NCI-H1105 treated with DMSO at 0.1 percent for 48 hours (cell line): ENCODE measurements at places on chromosomes 4 and X.

DNA sequence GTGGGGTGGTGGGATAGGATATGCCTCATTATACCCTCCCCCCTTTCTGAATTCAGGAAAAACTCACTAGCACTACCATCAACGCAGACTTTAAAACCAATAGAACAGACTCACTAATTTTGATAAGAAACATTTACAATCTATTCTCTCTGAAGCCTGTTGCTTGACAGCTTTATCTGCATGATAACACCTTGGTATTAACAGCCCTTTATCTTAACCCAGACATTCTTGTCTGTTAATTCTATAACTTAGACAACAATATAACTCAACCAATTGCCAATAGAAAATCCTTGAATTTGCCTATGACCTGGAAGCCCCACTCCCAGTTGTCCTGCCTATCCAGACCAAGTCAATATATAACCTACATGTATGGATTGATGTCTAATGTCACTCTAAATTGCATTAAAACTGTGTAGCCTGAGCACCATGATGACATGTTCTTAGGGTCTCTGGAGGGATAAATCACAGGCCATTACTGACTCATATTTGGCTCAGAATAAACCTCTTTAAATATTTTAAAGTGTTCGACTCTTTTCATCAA, 1.5 kb upstream of the UGT2A3 start:
- no peak for DNase-seq

GRCh38 chrX:143873343-143873742, 10.5 kb upstream of the UBE2NL start:
- DNase-seq = no peak

DNA sequence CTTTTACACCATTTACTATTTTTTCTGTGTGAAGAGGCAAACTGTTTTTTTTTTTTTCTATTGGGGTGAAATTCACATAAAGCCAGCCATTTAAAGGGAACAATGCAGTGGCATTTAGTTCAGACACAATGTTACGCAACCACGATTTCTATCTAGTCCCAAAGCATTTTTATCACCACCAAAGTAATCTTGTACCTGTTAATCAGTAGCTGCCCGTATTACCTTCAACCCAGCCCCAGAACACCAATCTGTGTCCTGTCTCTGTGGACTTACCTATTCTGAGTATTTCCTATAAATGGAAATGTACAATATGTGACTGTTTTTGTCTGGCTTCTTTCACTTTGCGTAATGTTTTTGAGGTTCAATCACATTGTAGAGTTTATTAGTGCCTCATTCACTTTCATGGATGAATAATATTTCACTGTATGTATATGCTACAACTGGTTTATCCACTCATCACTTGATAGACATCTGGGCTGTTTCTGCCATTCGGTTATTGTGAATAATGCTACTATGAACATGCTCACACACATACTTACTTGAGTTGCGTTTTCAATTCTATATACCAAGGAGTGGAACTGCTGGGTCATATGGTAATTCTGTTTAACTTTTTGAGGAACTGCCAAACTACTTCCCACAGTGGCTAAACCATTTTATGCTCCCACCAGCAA, 116.2 kb downstream of the CDS1 start:
- no peak for DNase-seq

- DNase-seq = no peak
Measured at GRCh38 chrX:63746715-63747114, 38.3 kb downstream of the ARHGEF9 start.
